ENCODE measurements at places on chromosomes 1 and 21. TPM values are rescaled to one million over a fixed set of nuclear protein-coding genes. Genes with fewer than 3 reads are reported as not detected.

The CHI3L1 gene
- 0.24 TPM for total RNA-seq

The LIPI gene
- not detected for total RNA-seq

The GGPS1 gene
- 51.9 TPM for total RNA-seq

The SNX7 gene
- total RNA-seq = 72.5 TPM

The IVL gene
- not detected for total RNA-seq

The PLA2G2C gene
- total RNA-seq = not detected

The LSM10 gene
- 7.0 TPM for total RNA-seq

The INPP5B gene
- total RNA-seq = 9.1 TPM

The EVI5 gene
- total RNA-seq = 21.3 TPM

The PCBP3 gene
- 0.31 TPM for total RNA-seq

The RGS13 gene
- total RNA-seq = not detected

The PIAS3 gene
- 18.3 TPM for total RNA-seq

The AMY2B gene
- not detected for total RNA-seq

The RSPO1 gene
- total RNA-seq = not detected

All from A172 (cell line).